ENCODE measurements at places on chromosomes 11 and 22.

GRCh38 chr11:124793466-124794278, 6.5 kb downstream of the MSANTD2 start:
- DNase-seq, result peak; percentile 58

- DNase-seq, result no peak
Observed at GRCh38 chr22:45932071-45932470, 44.9 kb downstream of the WNT7B start.

DNA sequence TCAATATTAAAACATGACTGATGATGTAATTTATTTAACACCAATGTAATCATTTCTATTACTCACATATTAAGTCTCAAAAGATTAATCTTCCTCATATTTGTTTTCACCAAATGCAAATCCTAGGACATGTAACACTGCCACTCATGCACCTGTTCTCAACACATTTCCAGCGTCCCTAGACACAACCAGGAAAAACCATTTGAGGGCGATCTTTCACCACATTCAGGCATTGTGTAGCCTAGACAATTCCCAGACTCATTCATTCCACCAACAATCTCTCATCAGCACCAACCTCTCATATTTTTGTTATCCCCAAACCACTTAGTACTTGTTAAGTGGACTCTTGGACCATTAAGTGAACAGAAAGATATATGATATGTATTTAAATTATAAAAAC, 66.1 kb downstream of the SLC36A4 start:
- no peak for DNase-seq

DNA sequence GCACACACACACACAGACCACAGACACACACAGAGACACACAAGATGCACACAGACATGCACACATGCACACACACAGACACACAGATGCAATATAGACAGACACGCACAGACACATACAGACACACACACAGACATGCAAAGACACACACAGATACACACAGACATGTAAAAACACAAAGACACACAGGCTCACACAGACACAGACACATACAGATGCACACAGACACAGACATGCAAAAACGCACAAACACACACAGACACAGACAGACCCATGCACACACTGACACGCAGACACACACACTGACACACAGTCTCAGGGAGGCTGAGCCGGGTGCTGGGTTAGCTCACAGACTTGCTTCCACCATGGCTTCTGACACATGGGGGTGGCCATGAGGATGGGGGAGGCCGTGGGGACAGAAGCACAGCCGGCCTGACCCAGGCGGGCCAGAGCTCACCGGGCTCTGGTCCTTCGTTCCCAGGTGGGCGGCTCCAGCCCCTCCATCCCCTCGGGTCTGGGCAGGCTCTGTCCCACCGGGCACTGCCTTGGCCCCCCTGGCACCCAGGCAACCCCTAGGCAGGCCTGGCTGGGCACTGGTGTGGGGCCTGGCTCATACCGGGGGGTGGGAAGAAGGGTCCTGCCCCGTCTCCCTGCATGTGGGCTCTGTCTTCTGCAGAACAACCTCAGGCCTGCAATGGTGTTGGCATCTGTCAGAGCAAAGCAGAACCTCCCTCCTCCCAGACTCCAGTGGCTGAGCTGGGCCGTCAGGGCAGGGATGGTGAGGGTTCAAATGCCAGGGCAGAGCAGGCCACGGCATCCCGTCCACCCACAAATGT, 1489.5 kb downstream of the BRD1 start:
- DNase-seq, result no peak

DNA sequence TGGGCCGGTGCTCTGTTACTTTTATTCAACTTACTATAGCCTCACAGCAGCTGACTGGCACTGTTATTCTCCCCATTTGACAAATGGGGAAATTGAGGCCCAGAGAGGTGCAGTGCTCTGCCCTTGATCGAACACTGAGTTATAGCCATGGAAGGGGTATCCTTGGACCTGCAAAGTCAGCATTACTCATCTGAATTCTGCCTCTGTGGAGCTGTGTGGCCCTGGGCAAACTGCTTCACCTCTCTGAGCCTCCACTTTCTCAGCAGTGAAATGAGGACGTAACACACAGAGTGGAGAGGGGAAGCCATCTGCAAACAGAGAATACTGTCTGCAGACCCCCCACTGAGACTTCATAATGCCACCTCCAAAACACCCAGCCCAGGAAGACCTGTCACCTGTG, 25.3 kb downstream of the TPST2 start:
- no peak for DNase-seq

DNA sequence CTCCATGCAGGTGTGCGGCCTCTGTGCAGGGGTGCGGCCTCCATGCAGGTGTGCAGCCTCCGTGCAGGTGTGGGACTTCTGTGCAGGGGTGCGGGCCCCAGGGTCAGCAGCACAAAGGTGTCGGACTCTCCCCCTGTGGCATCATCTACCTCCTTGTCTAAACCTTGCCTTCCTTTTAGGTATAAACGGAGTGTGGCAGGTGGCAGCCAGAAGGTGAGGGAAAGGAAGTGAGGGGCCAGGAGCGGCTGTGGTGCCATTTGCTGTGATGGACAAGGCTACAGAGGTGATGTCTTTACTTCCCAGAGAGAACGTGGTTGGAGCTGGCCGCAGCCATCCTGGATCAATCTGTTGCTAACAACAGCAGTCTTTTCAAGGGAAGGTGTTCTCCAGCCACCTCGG, 9.1 kb downstream of the GAL start:
- DNase-seq, result no peak

- no peak for DNase-seq
Observed at GRCh38 chr22:43846966-43847365, 15.3 kb downstream of the SULT4A1 start.

All from AG08396 (cell line).